ACHN (cell line): ENCODE measurements at places on chromosomes 12 and 14.

- no peak for DNase-seq
These were observed 120.7 kb downstream of the C12orf75 start for GRCh38 chr12:105451211-105451610.

DNA sequence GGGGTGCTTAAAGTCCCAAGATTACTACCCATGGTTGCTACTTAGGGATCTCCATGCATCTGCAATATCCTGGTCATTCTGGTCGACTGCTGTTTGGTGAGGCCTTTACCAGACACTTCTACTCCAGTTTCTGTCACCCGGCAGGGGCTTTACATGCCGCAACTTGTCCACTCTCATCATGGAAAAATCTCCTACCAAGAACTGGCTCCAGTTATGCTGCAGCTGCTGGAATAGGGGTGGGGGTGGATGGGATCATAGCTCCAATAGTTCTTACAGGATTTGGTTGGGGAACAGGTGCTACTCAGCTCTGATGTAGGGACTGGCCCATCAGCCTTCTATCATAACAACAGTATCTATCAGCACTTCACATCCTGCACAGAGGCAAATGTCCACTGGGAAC, 51.6 kb downstream of the SPTB start:
- no peak for DNase-seq

GRCh38 chr14:26606729-26607312, 9.0 kb upstream of the NOVA1 start:
- no peak for DNase-seq

DNA sequence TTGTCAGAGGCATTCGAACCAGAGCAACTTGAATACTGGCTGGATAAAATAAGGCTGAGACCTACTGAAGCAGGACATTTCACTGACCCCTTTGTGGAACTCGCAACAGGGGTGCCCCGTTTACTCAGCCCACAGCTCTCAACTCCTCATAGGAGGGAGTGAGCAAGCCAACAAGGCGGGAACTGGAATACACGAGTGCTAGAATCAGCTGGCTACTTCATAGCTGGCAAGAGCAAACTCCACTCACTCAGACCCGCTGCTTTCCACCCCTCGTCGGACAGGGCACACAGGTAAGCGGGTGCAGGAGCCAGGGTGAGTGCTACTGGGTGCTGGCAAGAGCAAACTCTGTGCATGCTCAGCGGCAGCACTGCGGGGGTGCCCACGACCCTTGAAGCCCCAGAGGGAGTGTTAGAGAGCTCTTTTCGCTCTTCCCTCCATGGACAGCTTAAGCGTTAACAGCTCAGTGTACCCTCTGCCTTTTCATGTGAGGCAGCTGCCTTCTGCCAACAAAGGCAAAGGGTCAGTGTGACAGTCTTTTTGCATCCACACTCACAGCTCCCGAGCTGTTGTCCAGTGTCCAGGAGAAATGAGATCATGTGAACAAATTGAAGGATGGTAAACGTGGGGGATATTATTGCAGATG, 15.7 kb downstream of the CAPZA3 start:
- no peak for DNase-seq

GRCh38 chr12:51389302-51389999, 1.8 kb downstream of the GALNT6 start:
- no peak for DNase-seq

- no peak for DNase-seq
These were observed 242.1 kb upstream of the PWP1 start for GRCh38 chr12:107443320-107444090.

DNA sequence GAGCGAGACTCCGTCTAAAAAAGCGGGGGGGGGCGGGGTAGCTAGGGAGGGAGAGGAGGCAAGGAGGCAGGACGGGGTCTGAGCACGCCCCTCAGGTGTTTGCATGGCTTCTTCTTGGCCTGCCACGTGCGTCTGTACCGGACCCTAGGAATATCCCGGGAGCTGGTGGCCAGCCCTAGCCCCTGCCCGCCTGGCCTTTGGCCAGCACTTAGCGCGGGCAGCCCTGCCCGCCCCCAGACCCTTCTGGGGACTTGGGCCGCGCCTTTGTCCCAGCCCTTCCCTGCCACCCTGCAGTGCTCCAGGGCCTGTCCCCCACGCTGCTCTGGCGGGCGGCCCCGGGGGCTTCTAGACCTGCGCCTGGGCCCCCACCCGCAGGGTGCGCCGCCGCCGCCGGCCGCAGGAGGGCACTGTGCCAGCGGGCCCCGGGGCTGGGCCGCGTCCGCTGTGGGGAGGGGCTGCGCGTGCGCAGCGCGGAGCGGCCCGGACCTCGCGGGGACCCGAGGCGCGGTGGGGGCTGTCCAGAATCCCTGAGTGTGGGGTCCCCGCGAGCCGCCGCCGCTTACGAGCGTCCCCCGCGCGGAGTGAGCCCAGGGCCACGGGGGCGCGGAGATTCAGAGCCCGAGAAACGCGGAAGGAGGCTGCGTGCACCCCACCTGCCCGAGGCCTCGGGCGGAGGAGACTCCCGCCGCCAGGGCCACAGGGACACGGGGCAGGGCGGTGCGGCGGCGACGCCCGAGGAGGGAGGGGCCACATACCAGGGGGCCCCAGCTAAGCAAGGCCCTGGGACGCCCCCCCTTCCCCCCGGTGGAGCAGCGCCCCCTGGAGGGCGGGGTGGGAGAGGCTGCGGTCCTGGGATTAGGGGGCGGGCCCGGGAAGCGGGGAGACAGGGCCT, 21.0 kb downstream of the SLC25A29 start:
- DNase-seq = peak; percentile 64

DNA sequence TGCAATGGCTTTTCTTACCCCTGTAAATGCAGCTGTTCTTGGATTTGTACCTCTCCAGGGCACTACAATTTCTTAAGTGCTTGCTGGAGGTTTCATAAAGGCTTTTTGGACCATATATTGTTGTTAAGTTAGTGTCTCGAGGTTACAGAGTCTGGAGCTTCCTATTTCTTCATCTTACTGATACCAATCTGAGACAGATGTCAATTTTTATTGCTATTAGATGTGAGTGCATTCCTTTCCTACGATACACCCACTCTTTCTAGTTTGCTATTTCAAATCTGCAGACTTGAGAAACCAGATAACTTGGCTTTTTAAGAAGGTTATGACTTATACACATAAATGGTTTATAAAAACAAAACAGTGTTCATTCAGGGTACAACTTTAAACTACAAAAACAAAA, 2.1 kb downstream of the NOXRED1 start:
- no peak for DNase-seq

- DNase-seq = no peak
These were observed 13.7 kb upstream of the ALX1 start for GRCh38 chr12:85266356-85266755.

DNA sequence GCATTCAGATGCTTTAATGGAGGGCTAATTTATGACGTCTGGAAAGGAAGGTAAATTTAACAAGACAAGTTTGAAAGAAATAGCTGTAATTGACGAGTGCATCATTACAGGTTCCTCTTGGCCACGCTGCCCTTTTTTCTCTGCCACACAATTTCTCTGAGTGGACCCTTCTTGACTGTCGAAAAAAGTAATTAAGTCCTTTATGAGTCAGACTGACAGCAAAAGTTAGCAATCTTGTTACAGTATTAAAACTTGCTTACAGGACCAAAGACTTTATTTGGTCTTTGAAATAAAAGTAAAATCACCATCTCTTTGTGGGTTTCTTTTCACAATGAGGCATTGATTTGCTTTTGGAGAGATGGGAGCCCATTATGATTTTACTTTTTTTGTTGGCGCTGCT, 42.6 kb downstream of the SAMD4A start:
- DNase-seq = no peak

DNA sequence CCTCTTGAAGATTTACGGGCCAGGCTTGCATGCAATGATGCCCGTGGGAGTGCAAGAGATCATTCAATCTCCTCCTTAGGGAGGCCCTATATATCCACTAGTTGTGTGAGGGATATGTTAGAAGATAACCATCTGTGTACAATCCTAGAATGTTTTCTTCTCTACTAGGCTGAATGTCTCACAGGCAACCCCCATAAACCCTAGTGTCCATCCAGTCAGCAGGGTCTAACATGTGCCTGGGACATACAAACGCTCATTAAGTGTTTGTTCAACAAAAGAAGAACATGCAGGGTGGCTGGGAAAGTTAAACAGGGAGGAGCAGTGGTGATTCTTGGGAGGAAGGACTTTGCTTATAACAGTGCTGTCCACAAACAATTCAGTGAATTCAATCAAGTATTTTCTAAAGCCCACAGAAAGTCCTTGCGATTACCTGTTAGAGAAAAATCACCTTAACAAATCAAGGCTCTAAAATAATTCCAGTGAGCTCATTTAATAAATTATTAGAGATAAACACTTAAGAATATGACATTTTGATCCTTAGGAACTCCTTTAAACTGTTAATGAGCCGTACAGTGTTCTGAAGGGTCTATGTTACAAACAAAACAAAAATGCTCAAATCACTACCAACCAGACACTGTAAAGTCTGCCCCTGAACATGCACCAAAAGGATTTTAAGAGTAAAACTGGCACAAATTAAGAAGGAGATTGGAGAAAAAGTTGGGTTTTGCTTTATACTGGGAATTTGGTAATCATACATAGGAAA, 96.6 kb upstream of the FERMT2 start:
- DNase-seq = no peak
